ENCODE measurements at places on chromosomes 13 and 19.
A peak's percentile ranks its signal among the peaks of the same experiment; 100 is the strongest.

DNA sequence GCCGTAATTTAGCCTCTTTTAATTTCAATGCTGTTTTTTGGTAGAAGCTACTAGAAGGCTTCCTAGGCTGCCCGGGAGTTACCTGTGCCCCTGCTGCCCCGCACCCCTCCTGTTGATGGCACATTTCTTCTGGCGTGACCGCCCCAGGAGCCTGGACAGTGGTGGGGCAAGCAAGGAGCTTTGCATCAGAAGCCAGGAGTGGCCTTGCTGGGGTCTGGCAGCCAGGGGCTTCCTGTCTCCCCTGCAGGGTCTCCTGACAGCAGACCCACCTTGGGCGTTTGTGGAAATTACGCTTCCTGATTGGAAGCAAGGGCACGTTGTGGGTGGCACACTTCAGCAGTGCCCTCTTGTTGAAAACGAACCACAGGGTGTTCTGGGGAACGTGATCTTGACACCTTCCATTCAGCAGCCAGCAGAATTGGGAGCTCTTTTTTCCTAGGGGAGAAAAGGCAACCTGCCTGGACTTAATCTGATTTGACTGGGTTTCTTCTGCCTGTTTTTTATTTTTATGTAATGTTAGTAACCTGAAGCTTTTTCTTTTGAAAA is 90.0 kb upstream of the TEX29 start:
- no peak for DNase-seq

DNA sequence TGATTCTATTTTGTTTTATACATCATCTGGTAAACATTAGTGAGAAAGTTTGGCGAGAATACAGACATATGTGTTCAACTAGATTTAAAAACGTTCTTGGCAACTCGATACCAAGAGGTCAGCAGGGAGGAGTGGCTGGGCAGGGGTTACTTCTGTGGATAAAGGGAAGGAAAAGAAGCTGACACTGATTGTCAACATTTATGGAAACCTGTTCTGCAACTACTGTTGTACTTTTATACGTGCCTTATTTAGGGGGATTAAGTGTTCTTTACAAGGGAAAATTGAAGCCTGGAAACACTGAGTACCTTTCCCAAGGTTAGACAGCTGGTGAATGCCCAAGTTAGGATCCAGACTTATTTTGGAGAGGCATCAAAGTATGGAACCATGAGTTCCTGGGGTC is 65.0 kb downstream of the MTUS2 start:
- DNase-seq, result no peak

GRCh38 chr13:72864142-72865011 is 82.4 kb downstream of the PIBF1 start:
- DNase-seq, result no peak

- DNase-seq, result no peak
These were observed 166.9 kb downstream of the DCLK1 start for GRCh38 chr13:35964011-35964862.

GRCh38 chr13:68257111-68257842 is 1027.1 kb upstream of the PCDH9 start:
- no peak for DNase-seq

- peak; percentile 51 for DNase-seq
These were observed 21.7 kb upstream of the RNF17 start for GRCh38 chr13:24742294-24742693.

DNA sequence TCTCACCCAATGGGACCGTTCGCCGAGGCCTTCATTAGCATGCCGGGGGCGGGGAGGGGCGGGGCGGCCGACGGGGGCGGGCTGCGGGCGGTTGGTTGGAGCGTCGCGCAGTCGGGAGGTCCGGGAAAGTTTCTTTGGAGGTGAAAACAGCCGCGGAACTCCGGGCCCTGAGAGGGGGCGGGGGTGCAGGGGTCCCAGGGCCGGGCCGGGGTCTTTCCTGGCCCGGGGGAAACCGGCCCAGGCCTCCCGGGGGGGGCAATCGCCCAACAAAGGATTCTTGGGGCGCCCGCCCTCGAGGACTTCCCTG is at the start of gene HMG20B:
TSS of gene HMG20B (plus strand) at position 90 of the 307 bp plus-strand sequence. CDS start 366 bp downstream, outside the sequence.
- no peak for DNase-seq

Measured in right cardiac atrium (tissue), 5 donors.